Activated T-helper 1 cell treated with Interleukin-2 at 50 U/mL for 16 hours (primary cell): ENCODE measurements at places on chromosomes 5 and 9.

DNA sequence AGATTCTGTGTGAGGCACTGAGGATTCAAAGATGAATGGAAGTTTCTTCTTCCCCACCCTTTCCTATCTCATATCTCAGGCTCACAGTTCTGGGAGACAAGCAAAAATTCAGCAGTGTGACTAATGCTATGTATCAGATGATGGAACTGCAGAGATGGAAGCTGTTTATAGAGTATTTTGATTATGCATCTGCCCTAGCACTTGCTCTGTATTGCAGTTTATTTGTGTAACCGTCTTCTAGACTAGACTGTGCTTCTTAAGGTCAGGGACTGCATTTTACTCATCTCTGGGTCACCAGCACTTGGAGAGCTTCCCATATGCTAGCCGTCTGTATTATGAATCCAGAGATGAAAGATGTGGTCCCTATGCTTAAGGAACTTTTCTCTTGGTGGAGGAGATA, 12.6 kb downstream of the CAVIN4 start:
- no peak for DNase-seq

DNA sequence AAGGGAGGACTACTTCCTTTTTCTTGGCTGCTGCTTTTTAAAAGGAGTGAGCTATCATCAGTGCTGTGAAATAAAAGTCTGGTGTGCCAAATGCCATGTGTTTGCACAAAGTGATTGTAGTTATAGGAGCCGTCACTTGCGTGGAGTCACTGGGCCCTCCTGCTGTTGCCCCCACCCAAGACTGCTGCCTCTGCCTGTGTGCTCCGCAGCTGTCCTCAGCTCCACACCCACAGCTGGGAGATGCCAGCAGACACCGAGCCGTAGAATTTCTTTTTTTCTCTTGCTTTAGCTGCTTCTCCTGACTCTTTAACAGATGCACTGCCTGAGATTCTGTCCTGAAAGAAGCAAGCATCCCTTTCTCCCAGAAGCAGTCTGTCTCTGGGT, 9.8 kb upstream of the GLE1 start:
- no peak for DNase-seq

GRCh38 chr9:132910376-132910775, 31.7 kb downstream of the SPACA9 start:
- DNase-seq: no peak

DNA sequence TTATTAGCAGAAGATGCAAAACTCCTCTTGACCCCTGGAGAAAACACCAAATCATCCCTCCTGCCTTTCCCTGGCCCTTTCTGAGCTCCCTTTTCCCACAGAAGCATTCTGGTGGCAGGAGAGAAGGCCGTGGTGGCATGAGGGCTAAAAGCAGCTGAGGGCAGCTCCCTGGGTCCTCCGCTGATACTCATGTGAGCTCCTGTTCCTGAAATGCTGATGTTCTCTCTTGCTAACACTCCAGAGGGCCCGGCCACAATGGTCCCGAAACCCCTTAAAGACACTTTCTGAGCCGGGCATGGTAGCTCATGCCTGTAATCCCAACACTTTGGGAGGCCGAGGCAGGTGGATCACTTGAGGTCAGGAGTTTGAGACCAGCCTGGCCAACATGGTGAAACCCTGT, 183.1 kb downstream of the HSPA4 start:
- DNase-seq: no peak

DNA sequence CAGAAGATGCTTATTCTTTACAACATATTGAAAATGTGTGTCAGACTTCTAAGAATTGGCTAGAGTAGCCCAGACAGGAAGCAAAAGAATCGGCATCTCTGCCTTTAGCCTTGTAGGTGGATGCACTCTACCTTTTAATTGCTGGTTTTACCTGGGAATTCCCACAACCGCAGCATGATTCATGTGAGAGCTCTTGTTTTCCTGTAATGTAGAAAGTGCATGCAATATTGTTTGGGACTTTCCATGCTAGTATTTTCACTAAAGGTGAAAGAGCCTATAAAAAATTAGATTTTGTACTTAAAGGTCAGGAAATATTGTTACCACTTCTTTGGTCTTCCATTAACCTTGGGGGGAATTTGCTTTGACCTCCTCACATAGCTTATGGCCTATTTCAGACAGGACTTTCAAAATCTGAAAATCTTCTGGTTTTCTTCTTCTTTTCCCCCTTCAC, 89.8 kb downstream of the NTRK2 start:
- no peak for DNase-seq

GRCh38 chr5:56414066-56414465, 180.9 kb upstream of the ANKRD55 start:
- no peak for DNase-seq

- no peak for DNase-seq
These were observed 4.6 kb upstream of the MYORG start for GRCh38 chr9:34381323-34381722.

DNA sequence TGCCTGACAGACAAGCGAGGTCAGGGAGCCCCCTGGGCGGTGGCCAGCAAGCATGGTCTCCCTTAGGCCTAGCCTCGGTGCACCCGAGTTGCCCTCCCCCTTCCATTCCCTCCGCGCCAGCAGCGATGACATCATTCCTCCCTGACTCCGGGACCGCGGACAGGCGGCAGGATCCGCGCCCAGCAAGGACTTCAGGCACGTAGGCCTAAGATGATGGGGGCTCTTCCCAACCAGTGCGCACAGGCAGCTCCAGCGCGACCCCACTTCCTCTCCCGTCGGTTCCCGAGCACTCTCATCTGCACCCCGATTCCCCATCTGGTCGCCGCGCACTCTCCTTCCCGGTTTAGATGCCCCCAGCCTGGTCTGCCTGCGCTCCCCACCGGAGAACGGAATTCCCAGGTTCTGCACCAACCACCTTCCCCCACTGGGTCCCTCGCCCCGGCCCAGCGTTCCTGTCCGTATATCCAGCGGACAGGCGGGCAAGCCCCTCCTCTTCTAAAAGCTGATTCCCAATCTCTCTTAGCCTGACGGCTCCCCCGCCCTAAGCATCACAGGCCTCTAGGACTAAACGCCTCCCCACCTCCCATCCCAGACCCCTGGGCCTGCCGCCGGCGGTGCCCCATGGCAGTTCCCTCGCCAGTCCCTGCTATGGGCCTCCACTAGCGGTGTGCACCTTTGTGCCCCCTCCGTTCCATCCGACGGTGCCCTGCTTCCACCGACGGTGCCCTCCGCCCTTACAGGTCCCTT, 931 bp downstream of the FAM219A start:
- DNase-seq: no peak

DNA sequence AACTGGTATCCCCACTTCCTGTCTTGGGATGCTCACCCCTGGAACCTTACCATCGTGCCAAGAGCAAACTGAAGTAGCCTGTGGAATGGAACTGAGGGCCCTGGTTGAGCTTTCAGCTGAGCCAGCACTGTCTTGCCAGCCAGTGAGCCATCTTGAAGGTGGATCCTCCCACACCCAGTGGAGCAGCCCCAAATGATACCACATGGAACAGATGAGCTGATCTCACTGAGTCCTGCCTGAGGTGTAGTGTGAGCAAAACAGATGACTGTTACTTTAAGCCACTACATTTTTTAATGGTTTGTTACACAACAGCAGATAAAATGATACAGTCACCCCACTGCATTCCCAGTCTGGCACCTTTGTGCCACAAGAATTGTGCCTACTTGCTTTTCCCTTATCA, 2.2 kb upstream of the PCYOX1L start:
- no peak for DNase-seq

DNA sequence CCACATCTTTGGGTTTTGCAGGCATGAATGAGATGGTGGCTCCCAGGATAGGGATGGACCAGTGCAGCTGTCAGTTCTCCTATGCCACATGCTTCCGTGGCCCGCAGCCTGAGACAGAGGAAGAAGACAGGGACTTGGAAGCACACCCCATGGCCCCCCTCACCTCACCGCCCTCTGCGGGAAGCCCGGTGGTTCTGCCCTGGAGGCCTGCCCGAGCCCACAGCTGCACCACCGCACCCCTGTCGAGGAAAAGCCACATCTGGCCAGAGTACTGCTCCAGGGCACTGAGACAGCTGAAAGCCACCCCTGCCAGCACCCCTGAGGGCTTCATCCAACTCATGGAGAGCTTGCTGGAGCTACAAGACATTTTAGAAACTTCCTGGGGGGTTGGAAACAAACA, 7.6 kb upstream of the TRMT10B start:
- no peak for DNase-seq

GRCh38 chr5:162221910-162222309, 154.3 kb downstream of the GABRG2 start:
- DNase-seq: no peak

GRCh38 chr5:82519558-82519957, 241.4 kb upstream of the RPS23 start:
- DNase-seq: no peak

DNA sequence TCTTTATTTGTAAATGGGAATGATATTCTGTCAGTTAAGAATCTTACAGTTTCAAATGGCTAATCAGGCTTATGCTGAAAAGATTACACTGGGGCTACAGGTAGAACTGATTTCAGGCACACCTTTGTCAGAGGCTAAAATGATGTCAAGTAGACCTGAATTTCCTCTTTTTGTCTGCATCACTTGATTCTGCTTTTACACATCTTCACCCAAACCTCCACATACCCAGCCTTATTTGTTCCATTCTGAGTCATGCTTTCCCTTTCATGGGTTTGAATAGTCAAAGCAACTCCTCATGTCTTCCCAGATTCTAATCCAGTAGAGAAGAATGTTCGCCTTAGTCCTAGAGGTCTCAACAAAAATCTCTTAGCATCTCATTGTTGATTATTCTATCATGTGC, 156.4 kb downstream of the CWC27 start:
- no peak for DNase-seq

DNA sequence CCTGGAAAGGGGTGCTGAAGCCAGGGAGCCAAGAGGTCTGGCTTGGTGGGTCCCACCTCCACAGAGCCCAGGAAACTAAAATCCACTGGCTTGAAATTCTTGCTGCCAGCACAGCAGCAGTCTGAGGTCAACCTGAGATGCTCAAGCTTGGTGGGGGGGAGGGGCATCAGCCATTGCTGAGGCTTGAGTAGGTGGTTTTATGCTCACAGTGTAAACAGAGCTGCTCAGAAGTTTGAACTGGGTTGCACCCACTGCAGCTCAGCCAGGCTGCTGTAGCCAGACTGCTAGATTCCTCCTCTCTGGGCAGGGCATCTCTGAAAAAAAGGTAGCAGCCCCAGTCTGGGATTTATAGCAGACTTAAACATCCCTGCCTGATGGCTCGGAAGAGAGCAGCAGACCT, 55.5 kb upstream of the FBXL17 start:
- DNase-seq: no peak

- no peak for DNase-seq
These were observed 98.5 kb downstream of the GPR21 start for GRCh38 chr9:123131993-123132392.

GRCh38 chr9:4594545-4594944, 67.5 kb upstream of the PLPP6 start:
- no peak for DNase-seq

DNA sequence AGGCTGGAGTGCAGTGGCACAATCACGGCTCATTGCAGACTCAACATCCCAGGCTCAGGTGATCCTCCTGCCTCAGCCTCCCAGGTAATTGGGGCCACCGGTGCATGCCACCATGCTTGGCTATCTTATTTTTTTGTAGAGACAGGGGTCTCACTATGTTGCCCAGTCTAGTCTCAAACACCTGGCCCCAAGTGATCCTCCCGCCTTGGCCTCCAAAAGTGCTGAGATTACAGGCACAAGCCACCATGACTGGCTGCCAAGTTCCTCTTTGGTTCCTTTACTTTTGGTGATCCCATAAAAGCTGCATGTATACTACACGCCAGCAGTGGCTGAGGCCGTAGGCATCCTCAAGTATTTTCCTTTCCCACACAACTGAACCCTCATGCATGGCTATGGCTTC, 11.4 kb downstream of the ARL15 start:
- DNase-seq: no peak

DNA sequence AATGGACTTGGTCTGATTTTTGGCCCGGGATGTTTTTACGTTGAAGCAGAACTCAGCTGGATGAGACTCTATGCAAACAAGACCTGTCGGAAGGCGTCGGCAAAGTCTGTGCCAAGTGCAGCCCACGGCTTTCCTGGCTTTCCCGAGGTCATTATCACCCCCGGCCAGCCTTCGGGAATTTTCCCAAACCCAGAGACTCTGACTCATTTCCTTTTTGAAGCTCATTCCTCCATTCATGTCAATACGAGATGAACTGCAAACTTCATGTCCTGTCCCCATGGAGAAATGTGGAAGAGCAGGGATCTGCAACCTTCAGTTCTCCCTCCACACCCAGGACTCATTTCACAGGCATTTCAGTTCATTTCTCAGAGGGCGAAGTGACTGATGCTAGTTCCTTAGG, 95.3 kb downstream of the IRX2 start:
- DNase-seq: no peak

DNA sequence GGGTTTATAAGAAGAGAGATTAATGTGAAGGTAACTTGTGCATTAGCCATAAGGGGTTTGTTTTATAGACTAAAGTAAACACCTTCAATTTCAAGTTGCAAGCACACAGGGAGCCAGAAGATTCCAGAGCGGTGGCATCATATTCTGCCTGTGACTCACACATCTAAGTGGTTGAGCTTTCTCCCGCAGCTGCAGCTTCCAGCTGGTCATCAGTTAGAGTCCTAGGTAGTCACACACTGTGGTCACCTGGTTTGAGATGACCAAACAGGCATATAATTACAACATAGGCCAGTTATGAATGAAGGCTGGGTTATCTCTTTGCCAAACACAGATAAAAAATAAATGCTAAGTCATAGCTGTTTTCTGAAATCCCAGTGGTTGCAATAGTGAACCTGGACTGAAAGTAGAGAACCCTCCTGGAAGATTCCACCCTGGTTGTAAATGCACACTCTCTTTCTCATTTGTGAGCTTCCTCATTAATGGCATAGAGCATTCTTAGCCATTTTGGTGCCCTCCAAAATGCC, 171.3 kb downstream of the GDNF start:
- no peak for DNase-seq

DNA sequence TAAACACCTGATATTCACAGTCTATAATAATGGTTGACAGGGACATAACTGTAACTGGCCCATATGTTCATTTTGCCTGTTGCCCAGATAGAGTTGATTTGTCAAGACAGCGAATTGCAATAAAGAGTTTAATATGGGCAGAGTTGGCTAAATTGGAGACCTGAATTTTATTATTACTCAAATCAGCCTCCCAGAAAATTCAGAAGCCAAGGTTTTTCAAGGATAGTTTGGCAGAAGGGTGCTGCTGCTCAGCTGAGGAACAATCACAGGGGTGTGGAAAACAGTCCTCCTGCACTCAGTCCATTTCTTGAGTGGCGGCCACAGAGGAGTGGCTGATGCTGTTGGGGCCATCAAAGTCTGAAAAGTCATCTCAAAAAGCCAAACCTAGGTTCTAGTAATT, 19.0 kb downstream of the ANXA2R start:
- no peak for DNase-seq

- DNase-seq: no peak
These were observed 753.2 kb downstream of the TLR4 start for GRCh38 chr9:118457171-118458000.

DNA sequence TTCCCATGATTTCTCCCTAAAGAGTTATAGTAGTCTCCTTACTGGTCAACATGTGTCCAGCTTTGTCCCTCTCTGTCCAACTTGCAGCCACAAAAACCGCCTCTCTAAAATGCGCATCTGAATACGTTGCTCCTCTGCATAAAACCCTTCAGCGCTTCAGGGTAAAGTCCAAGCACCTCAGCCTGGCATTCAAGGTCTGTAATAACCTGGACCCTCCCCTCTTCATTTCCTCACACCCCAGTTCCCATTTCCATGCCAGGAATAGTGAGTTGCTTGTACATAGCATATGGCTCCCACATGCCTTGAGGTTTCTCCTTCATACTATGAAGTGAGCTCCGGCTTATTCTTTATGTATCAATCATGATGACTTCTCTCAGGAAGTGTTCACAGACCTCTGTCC, 101.5 kb downstream of the OXCT1 start:
- DNase-seq: no peak
